ENCODE measurements at places on chromosomes 1 and 21. TPM values are rescaled to one million over a fixed set of nuclear protein-coding genes. Genes with fewer than 3 reads are reported as not detected.

NOS1AP gene
- 2.7 TPM for polyA plus RNA-seq

HHAT gene
- polyA plus RNA-seq = 3.3 TPM

RER1 gene
- 139 TPM for polyA plus RNA-seq

DONSON gene
- 26.4 TPM for polyA plus RNA-seq

KRTAP19-1 gene
- not detected for polyA plus RNA-seq

S100A2 gene
- 0.67 TPM for polyA plus RNA-seq

C4BPB gene
- polyA plus RNA-seq = 0.48 TPM

NBPF6 gene
- polyA plus RNA-seq = not detected

LRRC71 gene
- polyA plus RNA-seq = 0.28 TPM

MTF1 gene
- polyA plus RNA-seq = 6.0 TPM

YBEY gene
- 22.1 TPM for polyA plus RNA-seq

STRIP1 gene
- 37.8 TPM for polyA plus RNA-seq

SLC35F3 gene
- 0.55 TPM for polyA plus RNA-seq

KIF14 gene
- polyA plus RNA-seq = 2.9 TPM

HES3 gene
- not detected for polyA plus RNA-seq
